Osteocyte (in vitro differentiated cells): ENCODE measurements at places on chromosomes 2 and 18. TPM values are rescaled to one million over a fixed set of nuclear protein-coding genes. Genes with fewer than 3 reads are reported as not detected.

Gene SCN7A
- 0.11 TPM in 1 of 2 replicates, not detected in the other for total RNA-seq

Gene ARHGEF4
- total RNA-seq, result 2.6 and 3.2 TPM in 2 replicates

Gene ARHGAP28
- 18.1 and 22.8 TPM in 2 replicates for total RNA-seq

Gene COLEC11
- total RNA-seq, result not detected in 2 replicates

GRCh38 chr2:29920130-29920577 lies 1.2 kb downstream of the ALK start:
- peak; percentile 89 for DNase-seq

DNA sequence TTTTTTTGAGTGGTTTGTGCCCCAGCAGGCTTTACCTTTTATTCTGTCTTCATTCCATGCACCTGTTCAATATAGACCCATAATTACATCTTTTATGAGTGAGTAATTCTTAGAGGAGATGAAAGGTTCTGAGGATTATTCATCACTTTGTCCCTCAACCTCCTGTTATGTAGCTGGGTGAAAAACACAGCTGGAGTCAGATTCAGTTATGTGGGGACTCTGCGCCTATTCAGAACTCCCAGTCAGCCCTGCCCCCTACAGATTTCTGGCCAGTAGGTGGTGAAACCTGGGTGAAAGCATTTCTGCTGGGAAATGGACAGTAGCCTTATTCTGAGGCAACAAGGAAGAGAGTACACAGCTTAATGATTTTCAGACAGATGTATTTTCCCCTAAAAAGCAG lies 107.8 kb downstream of the MGAT5 start:
- DNase-seq, result no peak

GRCh38 chr2:3654011-3654410 lies 4.0 kb upstream of the ALLC start:
- no peak for DNase-seq

DNA sequence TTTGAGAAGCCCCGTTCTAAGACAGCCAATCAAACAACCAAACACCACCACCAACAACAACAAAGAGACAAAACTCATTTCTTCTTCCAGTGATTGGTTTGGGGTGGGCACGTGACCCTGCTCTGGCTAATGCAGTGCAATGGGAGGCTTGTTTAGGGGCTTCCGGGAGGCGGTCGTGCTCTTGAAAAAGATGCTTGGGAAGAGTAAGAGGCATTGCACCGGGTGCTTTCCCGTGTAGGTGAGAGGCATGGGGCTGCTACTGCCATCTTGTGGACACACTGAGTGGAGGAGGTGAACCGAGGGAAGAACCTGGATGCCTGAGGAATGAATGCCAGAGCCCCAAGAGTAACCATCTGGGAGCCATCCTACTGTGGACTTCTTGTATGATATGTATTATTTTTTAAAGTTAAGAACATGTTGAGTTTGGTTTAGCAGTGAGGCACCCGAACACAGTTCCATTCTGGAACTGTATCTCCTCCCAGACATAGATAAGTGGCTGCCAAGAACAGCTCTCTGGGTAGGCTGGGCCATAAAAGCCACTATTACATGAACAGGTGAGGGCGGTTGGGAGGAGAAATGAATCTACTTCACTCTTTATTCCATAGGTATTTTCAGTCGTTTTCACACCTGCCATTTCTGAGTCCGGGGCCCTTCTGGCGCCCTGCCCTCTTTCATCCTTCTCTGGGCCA lies 19.1 kb upstream of the ARHGAP25 start:
- DNase-seq, result no peak

GRCh38 chr2:99032786-99033185 lies 96.8 kb upstream of the CRACDL start:
- no peak for DNase-seq

DNA sequence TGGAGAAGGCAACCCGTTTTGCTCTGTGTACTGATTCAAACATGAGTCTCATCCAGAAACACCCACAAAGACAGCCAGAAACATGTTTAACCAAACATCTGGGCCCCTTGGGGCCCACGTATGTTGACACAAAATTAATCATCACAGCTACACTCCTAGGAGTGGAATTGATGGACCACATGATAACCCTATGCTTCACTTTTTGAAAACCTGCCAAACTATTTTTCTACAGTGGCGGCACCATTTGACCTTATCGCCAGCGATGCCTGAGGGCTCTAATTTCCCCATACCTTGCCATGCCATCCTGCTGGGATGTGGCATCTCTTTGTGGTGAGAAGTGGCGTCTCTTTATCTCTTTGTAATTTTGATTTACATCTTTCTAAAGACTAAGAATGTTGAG lies 38.5 kb downstream of the PSMG2 start:
- no peak for DNase-seq

GRCh38 chr2:192155511-192156118 lies 39.1 kb downstream of the TMEFF2 start:
- no peak for DNase-seq

- no peak for DNase-seq
Observed at GRCh38 chr18:8177330-8178016, 431.8 kb upstream of the RAB12 start.
